Ascending aorta (tissue), 2 donors: ENCODE measurements at places on chromosomes 5 and 9. TPM values are rescaled to one million over a fixed set of nuclear protein-coding genes. Genes with fewer than 3 reads are reported as not detected.

The C9 gene
- total RNA-seq: 0.96 TPM

The SEMA5A gene
- total RNA-seq: 18.4 TPM

The FAM151B gene
- total RNA-seq: not detected

The THBS4 gene
- not detected for total RNA-seq

The CKMT2 gene
- total RNA-seq: 0.43 TPM

The IFNA2 gene
- not detected for total RNA-seq

The EMB gene
- total RNA-seq: 6.4 TPM

The PCDHGA10 gene
- 4.4 TPM for total RNA-seq
